ENCODE measurements at places on chromosomes 2 and 18.
A peak's percentile ranks its signal among the peaks of the same experiment; 100 is the strongest.

- peak; percentile 53 for DNase-seq
Measured at GRCh38 chr18:58565021-58565420, 63.9 kb downstream of the ALPK2 start.

DNA sequence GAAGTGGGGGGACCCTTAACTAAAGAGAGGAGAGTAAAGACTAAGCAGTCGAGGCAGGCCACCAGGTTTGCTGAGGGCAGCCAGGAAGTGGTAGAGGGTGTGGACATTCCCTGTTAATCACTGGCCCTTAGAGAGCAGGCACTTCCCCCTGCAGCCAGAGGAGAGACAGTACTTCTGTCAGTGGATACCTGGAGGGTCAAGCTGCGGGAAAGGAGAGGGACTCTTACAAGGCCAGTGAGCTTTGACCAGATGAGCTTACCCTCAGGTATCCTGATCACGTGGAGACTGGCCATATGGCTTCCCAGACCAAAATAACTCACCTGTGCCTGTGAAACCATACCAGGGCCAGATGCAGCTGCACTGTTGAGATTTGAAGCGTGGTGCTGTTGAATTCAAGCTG is 28.6 kb downstream of the ITGA6 start:
- DNase-seq = no peak

GRCh38 chr2:136361521-136361920 is 243.6 kb upstream of the CXCR4 start:
- no peak for DNase-seq

DNA sequence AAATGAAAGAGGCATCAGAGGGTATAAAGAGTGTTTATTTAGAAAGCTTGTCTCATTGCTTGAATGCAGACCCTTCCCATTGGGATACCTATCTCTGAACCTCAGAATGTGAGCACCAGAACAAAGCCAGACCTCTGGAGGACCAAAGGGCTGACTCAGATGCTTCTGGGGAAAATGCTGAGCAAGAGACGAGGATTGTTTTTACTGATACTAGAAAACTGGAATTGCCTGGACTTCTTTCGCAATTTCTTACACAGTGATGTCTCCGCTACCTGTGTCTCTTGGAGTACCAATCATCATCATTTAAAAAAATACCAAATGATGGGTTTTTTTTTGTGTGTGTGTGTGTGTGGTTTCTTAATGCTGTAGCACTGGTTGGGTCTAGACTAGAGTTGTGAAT is 55.6 kb upstream of the CCDC85A start:
- no peak for DNase-seq

GRCh38 chr2:27431395-27431794 is 3.0 kb downstream of the NRBP1 start:
- DNase-seq = peak; percentile 17

DNA sequence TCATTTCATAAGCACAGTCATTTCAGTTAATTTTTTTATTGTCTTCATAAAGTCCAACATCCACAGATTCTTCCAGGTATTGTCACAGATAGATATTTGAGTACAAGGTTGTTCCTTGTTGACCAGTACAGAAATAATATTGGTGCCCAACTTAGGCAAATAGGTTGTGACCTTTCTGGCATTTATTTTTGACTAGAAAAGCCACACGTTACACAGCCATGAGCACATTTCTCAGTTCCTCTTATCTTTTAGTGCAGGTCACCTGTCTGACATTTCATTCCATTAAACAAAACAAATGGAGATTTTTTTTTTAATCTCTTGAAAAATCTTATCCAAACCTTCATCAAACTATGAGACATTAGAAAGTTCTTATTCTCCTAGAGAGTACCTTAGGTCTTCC is 428.8 kb downstream of the ZNF521 start:
- DNase-seq = no peak

GRCh38 chr2:231196592-231196991 is 1.8 kb upstream of the ARMC9 start:
- DNase-seq = no peak

- no peak for DNase-seq
Measured at GRCh38 chr2:149410701-149411484, 80.5 kb downstream of the LYPD6 start.

- peak; percentile 39 for DNase-seq
Measured at GRCh38 chr2:143686585-143687164, 557.5 kb downstream of the ARHGAP15 start.

- no peak for DNase-seq
Measured at GRCh38 chr2:238061315-238062202, 758 bp downstream of the SCLY start.

DNA sequence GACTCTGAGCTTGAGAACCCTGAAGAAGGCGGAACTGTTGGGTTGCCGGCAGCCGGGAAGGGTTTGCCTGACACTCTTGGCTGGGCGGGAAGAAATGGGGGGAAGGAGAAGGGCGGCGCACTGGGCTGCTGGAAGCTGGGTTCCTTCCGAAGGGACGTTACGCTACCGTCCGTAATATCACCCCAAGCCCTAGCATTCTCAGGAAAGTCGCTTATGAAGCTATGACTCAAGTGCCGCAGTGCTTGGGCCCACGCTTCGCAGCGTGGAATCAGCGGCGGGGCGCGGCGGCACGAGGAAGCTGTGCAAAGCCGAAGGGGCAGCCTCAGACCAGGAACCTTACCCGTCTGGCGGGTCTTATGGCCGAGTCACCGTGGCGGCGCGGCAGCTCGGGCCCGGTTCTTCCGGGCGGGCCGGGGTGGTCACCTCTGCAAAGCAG is 50.2 kb upstream of the SIGLEC15 start:
- peak; percentile 61 for DNase-seq

- DNase-seq = peak; percentile 26
Measured at GRCh38 chr18:58966005-58966677, 101.5 kb downstream of the ZNF532 start.

DNA sequence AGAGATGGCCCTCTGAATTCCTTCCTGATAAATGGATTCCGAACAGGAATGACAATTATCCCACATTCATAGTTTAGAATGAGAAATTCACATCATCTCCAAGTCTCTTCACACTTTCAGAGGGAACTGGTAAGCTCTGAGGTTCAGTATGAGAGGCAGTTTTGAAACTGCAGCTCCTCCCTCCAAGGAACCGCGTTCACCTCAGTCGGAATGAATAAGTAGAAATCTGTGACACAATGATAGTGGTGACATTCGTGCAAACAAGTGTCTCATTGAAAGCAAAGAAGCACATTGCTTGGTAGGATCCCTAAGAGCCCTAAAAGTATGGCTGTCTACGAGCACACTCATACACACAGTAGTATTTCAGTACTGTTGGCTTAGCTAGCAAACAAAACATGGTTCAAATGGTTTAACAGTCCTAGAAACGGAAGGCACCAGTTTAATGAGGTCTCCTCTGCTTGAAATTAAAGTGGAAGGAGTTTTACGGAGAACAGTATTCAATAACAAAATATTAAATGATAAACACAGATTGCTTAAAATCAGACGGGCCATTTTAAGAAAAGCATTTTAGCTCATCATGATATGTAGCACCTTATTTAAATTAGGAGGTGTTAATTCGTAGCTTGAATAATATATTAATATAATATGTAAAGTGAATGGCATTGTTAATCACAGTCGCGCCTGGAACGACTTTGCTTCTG is 225.0 kb downstream of the ARHGAP15 start:
- DNase-seq = no peak

- DNase-seq = no peak
Measured at GRCh38 chr2:19916385-19916950, 14.7 kb upstream of the TTC32 start.

DNA sequence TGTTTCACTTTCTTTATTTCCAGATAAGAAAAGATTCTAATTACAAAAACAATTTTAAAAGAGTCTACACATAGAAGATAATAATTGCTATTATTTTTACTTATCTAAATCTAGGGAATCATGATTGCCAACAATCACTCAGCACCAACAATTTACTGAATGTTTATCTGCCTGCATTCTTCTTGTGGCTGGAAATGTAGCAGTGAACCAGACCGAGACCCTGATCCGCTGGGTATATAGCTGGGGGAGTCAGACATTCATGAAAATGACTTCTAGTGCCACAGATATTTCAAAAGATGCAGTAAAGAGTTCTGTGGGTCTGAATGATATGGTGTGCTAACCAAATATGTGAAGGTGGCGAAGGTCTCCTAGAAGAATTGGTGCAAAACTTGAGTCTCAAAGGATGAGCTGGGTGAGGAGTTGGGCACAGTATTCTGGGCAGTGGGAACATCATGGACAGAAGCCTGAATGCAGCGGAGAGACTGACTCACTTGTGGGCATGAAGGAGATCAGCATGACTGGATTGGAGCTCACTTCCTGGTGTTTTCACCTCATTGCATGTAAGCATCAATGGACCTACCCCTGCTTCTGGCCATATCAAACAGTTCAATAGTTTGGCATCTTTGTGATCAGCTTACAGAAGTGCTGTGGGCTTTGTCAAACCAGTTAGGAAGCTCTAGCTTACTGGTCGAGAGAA is 26.1 kb upstream of the FN1 start:
- DNase-seq = no peak
